Kidney epithelial cell (primary cell): ENCODE measurements at places on chromosomes 2 and 18.

- no peak for DNase-seq
These were observed 451.1 kb upstream of the POU3F3 start for GRCh38 chr2:104402825-104403224.

GRCh38 chr2:191670787-191671186 lies 7.1 kb upstream of the NABP1 start:
- DNase-seq, result no peak

GRCh38 chr2:233076749-233077148 lies 16.6 kb downstream of the INPP5D start:
- no peak for DNase-seq

DNA sequence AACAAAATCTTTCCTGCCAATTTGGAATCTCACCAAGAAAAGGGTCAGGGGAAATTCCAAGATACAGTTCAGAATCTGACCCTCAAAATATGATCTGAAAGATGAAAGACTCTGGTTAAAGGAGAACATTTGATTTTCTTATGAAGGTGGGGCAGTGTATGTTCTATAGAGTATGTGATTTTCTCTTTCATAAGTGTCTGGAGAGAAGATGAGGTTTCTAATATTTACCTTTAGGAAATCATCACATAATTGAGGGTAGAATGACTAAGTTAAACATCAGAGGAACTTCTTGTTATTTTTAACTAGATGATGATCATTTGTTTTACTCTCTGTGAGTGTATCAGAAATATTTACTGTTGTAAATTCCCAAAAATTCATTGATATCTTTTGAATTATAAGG lies 27.8 kb upstream of the MBOAT2 start:
- DNase-seq, result no peak

- DNase-seq, result no peak
These were observed 38.7 kb upstream of the POMC start for GRCh38 chr2:25207078-25207545.

DNA sequence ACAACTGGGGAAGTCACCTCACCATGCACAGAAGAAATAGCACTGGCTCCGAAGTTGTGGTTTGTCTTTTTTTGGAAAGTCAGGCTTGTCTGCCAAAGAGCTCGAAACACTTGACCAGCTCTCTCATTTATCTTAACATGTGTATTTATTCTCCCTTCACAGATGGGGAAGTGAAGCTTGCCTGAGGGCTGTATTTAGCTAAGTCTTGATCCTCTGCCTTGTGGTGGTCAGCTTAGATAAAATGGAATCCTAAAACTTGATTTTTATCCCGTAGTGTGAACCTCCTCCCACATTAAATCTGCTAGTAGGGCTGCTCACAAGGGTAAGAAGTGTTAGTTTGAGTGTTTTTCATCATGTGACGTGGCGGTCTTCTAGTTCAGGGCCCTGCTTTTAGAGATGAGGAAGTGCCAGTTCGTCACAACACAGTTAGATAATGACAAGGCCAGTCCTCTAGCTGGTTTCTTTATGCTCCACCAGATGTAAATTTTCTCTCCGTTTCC lies 89.7 kb downstream of the TMEM247 start:
- no peak for DNase-seq

- no peak for DNase-seq
These were observed 917.0 kb upstream of the PIK3C3 start for GRCh38 chr18:41038071-41038470.

DNA sequence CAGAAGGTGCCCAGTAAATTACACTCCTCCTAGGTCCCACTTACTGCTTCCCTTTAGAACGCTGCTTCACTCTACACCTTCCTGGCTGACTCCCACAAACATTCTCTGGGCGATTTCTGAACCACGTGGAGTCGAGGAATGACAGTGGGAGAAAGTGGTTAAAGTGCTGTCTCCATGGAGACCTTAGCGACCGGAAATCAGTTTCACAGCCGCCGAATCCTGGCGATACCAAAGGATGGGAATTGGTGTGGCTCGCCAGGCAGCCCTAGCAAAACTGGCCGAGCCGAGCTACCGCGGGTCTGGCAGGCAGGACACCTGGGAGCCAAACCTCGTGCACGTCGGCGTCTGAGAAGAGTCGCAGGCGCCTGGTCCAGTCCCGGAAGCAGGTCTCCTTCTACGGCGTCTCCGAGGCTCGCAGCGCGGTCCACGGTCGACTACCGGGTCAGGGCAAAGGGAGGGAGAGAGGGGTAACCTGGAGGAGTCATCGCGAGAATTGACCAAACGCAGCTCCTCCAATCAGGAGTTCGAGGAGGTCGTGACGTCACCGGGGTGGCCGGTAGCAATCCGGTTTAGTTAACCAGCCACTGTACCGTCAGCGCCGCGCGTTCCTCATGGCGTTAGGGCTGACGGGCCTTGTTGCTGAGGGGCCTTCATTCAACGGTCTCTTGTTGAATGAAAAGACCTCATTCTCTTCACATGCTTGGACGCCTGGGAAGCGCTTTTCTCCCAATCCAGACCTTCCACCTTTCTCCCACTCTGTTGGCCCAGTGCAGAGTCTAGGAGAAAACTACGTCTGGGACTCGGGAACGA lies at the start of gene THADA:
Gene THADA (minus strand): TSS at position 436 of the 810 bp plus-strand sequence. CDS start 3,646 bp downstream, outside the sequence.
- peak; percentile 96 for DNase-seq

DNA sequence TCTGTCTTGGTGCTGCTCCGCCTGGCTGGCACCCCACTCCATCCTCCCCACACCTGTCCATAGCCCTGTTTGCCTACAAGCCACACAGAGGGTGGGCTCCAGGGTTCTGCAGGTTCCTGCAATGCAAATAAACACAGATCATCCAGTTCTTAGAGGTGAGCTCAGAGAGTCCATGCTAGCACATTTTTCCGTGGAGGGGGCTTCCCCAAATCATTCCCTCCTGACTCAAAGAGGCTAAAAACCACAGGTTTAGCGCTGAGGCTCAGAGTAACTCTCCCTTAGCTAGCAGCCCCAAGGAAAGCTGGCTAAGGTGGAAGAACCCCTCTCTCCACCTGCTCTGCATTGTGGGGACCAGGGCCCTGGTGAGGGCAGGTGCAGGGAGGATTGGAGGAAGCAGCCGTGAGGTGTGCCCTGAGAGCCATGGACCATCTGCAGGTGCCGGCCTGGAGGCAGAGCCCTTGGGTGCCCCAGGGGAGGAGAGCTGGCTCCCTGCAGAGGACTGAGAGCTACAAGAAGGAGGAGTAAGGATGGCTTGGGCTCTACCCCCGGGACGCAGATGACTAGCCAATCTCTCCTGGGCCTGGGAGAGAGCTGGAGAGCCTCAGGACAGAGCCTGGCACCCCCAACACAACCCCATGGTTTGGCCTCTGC lies 23.8 kb upstream of the TEX44 start:
- no peak for DNase-seq

DNA sequence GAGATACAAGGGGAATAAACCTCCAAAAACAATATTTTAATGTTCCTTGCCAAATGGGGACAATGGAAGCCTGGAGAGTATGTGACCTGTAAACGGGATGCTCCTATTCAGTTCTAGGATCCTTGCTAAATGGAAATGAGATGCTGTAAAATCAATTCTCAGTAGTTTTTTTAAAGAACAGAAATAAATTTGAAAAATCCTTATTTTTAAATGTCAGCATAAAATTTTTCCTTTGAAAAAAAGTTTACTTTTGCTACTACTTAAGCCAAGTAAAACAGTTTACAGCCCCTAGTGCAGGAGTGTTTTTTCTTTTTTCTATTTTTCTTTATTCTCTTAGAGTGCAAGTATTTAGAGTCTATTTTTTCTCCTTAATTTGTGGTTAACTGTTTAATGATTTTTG lies 158.8 kb downstream of the MBD5 start:
- DNase-seq, result no peak

DNA sequence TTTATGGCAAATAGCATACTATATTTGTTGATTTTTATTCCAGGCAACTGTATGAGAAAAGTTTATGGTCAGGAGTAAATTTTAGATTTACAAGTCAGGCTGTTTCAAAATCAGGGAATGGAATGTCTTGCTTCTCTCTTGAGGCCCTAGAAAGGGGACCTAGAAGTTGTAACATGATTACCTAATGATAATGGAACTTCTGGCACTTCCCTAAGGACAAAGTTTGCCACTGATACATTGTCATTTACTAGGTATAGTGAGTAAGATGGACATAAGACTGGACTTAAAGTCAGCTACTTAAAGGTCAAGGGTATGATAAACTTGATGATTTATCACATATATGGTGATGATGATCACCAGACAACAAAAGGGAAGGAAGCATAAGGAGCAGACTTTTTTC lies 103.3 kb upstream of the VRK2 start:
- DNase-seq, result no peak
